ENCODE measurements at places on chromosomes 12 and 14.

GRCh38 chr12:123269896-123270213 lies 1.8 kb downstream of the CDK2AP1 start:
- no peak for DNase-seq

DNA sequence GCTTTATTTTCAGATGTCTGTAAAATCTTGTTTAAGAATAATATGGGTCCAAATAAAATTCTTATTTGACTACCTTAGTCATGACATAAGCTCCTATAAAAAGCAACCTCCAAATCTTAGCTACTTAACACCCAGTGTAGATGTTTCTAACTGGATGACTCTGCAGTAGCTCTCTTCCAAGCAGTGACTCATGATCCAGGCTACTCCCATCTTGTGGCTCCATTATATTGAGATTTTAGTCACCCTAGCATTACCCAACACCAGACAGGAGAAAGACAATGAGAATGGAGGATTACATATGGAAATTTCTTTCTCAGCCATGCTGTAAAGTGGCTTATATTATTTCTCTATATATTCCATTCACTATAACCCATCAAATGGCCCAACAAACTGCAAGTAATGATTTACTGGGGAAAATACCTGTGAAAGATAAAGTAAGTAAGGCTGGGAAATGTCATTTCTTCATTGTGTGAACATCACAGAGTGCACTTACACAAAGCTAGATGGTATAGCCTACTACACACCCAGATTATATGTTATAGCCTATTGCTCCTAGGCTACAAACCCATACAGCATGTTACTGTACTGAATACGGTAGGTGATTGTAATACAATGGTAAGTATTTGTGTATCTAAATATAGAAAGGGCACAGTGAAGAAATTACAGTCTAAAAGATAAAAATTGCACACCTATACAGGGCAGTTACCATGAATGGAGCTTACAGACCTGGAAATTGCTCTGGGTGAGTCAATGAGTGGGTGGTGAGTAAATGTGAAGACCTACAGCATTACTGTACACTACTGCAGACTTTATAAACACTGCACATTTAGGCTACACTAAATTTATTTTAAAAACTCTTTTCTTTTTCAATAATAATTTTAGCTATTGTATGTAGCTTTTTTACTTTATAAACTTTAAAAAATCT lies 163.2 kb downstream of the DYRK2 start:
- no peak for DNase-seq

GRCh38 chr12:44509471-44509870 lies 366.6 kb downstream of the NELL2 start:
- DNase-seq = no peak

DNA sequence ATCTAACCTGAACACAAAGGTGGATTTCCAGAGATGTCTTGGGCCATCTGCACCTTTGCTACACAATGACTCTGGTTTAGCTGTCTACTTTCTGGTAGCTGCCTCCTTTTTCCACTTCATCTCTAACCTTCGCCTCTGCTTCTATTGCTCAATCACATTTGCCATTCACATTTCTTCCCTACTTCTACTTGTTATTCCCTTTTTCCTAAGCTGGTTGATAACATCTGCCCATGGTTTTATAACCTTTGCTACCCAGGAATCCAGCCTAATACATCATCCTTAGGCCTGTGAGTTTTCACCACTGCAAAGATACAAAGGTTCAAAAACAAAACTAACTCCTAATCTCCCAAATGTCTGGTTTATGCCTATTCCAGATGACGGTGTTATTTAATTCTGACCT lies 13.2 kb downstream of the SPPL3 start:
- no peak for DNase-seq

DNA sequence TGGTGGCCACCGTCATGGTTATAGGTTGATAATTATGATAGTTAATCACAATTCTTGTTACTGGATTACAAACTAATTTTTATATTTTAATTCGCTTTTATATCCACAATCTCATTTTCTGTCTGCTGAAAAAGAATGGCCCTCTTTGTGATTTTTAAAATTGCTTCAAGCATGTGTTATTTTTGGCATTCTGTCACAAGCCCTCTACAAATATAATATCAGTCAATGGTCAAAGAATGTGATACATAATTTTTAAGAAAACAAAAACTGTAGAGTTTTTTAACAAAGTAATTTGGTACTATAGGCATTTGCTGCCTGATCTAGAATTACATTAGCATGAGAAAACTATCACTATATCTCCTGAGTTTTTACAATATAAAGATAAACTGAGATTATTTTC lies 352.0 kb upstream of the TMTC1 start:
- no peak for DNase-seq

DNA sequence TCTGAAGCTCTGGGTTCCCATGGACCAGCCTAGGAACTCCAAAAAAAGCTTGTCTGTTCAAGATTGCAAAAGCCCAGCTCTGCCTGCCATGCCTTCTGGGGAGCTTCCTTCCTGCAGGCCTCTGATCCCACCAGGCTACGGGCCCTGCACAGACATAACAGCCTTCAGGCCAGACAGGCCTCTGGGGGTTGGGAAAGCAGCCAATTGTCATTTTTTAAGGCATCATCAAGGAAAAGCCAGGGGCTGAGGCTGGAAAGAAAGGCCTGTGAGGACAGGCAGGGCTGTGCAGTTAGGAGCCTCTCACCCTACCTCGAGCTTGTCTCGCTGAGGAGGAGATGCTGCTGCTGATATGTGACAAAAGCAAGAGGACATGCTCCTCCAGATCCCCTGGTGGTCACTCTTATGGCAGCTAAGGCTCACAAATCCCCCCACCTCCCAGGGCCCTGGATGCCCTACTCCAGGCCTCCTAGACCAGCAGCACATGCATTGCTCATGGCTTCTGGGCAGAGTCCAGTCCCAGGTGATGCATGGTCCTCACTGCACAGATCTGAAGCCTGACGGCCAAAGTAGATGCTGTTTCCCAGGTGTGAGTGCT lies 2.9 kb downstream of the TMEM229B start:
- no peak for DNase-seq

DNA sequence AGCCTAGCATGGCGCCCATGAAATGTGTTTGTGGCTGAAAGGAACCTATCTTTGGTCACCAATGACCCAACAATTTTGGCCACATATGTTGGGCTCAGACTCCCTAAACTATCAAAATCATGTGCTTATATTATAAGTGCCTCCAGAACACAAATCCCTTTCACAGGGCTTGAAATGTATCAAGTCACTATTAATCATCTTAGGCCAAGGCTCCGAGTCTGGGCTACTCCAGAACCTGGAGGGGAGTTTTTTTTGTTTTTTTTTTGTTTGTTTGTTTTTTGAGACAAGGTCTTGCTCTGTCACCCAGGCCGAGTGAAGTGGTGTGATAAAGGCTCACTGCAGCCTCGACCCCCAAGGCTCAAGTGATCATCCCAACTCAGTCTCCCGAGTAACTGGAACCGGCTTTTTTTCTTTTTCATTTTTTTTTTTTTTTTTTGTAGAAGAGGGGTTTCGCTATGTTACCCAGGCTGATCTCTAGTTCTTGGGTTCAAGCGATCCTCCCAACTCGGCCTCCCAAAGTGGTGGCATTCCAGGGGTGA lies 989 bp upstream of the DRAM1 start:
- peak; percentile 36 for DNase-seq

DNA sequence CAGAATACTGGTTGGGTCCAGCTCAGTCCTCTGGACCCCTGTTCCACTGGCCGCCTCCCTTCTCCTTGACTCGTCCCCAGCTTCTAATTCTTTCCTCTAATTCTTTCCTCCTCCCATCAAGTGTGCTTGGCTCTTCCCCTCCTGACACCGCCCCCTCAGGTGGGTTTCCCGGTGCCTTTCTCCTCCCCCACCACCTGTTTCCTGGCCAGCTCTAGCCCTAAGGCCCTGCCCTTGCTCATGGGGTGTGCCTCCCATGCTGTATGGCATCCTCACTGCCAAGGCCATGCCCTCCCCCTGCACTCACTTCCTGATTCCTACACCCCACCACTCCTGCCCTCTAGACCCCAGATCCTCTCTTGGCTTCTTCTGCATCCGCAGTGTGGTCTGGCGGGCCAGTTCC lies 12.1 kb upstream of the EML1 start:
- DNase-seq = no peak

GRCh38 chr14:22998329-22999012 lies 11.5 kb downstream of the C14orf93 start:
- no peak for DNase-seq

DNA sequence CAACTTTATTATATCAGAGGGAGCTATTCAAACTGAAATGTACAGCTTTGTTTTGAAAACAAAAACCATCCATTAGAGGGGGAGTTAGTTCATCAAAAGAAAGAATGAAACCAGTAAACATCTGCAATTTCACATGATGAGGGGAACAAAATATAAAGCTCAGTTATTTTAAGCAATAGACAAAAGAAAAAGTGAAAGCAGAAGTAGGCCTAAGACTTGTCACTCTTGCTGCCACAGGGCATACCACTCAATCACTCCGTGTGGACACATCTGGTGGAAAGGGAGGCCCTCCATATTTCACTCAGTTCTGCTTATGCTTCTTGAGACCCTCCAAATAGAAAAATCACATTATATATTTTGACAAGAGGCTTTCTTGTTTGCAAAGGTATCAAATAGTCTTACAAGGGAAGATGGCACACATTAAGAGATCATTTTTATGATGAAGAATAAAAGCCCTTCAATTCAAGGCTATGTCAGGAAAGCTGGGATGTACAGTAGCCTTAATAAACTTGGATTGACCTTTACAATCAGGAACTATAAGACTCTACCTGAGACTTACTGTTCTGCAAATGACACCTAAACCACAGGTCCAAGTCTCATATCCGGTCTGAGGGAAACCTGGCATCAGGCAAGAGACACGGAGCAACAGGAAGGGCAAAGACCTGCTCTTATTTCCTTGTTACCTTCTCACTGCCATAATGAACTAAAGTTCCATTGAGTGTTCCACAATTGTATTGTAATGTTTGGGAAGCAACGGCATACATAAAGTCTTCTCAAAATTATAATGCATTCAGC lies 222.5 kb upstream of the GRIP1 start:
- DNase-seq = no peak

DNA sequence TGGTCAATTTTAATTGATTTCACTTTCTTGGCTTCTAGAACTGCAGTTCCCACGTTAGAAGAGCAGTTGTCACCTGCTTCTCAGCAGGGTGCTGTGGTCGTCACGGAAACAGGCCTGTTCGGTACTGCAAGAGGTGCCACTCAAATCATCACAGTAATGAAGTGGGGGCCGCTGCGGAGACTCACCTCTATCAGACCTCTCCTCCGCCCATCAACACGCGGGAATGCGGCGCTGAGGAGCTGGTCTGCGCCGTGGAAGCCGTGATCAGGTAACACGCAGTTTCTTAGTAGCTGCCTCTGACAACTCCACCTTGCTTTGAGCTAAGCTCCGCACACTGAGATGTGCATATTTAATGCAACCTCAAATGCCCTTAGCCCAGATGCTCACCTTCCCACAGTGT lies 107.2 kb downstream of the UNC79 start:
- no peak for DNase-seq

- DNase-seq = no peak
These were observed 28.3 kb downstream of the C12orf75 start for GRCh38 chr12:105358789-105359188.

GRCh38 chr12:1906579-1906978 lies 11.9 kb downstream of the CACNA2D4 start:
- no peak for DNase-seq

- no peak for DNase-seq
These were observed 6.6 kb downstream of the SBNO1 start for GRCh38 chr12:123358035-123358434.

GRCh38 chr12:59595565-59595882 lies 305 bp upstream of the SLC16A7 start:
- DNase-seq = no peak

- no peak for DNase-seq
These were observed 48.7 kb downstream of the SCARB1 start for GRCh38 chr12:124814741-124815613.

- DNase-seq = no peak
These were observed 45.5 kb downstream of the EML1 start for GRCh38 chr14:99838639-99839134.

- DNase-seq = peak; percentile 30
These were observed 14.5 kb upstream of the SLC38A2 start for GRCh38 chr12:46386877-46387629.

GRCh38 chr12:30740274-30740673 lies 14.5 kb downstream of the CAPRIN2 start:
- DNase-seq = no peak

- peak; percentile 16 for DNase-seq
These were observed 37.8 kb downstream of the SLCO1A2 start for GRCh38 chr12:21296751-21297406.

GRCh38 chr12:2688381-2688931 lies 106.3 kb upstream of the FKBP4 start:
- DNase-seq = no peak

- DNase-seq = no peak
These were observed 1.3 kb downstream of the CLEC9A start for GRCh38 chr12:10031771-10032175.

Measured in hematopoietic multipotent progenitor cell treated with erythropoietin and hydrocortisone succinate and interleukin-3 and kit ligand, for 8 days (in vitro differentiated cells).